ENCODE measurements at places on chromosomes 16 and 17. TPM values are rescaled to one million over a fixed set of nuclear protein-coding genes. Genes with fewer than 3 reads are reported as not detected.

ANKRD40CL gene
- total RNA-seq: not detected

OR1A1 gene
- total RNA-seq: not detected

EPX gene
- total RNA-seq: not detected

ASGR2 gene
- 0.30 TPM for total RNA-seq

OTOA gene
- not detected for total RNA-seq

FKBP10 gene
- 10.2 TPM for total RNA-seq

KRTAP4-6 gene
- not detected for total RNA-seq

ITGB3 gene
- 3.2 TPM for total RNA-seq

CACNG3 gene
- not detected for total RNA-seq

ZSCAN10 gene
- not detected for total RNA-seq

- no peak for DNase-seq
Measured at GRCh38 chr16:49281480-49281842, at the start of gene CBLN1. Gene CBLN1, minus strand, starts transcription at chr16:49281838. Its CDS starts 373 bp downstream, at chr16:49281465.

DNA sequence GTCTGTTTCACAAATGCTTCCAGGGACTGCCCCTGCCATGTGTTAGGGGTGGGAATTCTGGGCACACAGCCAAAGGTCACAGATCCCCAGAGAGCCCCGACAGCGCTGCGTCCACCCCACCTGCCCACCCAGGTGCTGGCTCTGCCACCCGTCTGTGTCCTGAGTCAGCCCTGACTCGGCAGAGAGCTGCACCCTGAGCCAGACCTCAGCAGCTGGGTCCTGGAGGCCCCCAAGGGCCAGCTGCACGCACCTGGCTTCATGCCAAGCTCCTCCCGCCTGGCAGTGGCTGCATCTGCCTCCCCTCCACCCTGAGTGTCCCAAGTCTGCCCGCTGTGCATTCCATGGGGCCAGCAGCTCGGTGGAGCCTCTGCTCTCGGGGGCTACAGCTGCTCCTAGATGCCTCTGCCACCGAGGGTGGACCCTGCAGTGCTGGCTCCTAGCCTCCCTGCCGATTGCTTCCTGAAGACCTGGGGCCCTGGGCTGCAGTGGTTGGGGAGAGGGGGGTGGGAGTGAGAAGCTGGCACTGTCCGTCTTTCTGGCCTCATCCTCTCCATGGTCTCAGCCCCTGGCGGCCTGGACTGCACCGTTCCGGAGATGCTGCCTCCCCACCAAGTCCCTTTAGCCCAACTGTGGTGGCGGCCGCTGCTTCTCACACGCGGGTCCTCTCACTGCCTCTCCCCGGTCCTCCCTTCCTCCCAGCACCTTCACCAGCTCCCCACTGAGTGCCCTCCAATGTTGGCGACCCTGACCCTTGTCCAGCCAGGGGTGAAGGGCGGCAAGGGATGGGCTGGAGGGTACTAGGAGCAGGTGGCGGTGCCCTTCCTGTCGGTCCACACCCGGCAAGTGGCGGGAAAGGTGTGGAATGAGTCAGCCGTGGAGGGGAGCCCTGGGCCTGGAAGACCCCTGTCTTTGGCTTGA, 3.0 kb downstream of the SECTM1 start:
- DNase-seq: peak; percentile 52

DNA sequence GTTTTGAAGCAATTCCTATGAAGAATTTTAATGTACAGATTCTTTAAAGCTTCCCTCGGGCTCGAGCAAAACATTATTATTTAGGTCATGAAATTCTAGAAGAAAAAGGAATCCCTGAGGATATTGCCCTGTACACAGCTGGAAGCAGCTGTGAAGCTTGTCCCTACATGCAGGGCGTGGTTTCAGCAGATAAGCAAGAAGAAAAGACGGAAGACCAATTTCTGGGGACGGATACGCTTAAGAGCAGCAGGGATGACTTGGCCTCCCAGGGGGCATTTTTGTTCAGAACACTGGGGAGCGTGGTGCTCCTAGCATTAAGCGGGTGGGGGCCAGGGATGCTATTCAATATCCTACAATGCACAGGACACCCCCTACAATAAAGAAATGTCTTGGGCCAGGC, 34.3 kb downstream of the LITAF start:
- peak; percentile 41 for DNase-seq

DNA sequence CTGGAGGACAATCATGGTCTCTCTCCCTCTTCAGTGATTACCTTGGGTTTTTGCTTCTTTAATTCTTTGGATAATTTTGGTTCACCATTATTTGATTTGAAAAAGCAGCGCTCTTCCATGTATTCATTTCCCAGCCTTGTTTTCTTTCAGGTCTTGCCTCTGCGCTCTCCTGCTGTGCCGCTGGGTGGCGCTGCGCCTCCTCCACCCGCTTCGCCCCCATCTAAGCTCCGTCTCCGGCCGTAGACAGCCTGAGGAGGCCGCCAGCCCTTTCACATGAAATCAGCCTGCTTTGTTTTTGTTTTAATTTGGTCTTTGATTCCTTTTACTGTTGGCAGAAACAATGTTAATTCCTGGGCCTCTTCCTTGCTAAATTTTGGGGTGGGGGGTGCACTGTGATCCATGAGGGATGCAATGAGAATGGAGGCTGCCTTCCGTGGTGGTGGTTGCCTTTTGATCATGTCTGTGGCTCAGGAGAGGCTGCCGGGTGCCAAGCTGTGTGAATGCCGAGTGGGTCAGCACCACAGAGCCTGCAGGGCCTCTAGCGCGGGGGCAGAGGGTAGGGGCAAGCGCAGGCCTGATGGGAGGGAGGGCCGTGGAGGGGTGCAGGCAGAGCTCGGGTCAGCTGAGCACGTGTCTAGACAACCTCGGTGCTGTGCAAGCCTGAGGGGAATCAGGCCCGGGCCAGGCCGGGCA, 64.1 kb downstream of the PLD6 start:
- peak; percentile 63 for DNase-seq

DNA sequence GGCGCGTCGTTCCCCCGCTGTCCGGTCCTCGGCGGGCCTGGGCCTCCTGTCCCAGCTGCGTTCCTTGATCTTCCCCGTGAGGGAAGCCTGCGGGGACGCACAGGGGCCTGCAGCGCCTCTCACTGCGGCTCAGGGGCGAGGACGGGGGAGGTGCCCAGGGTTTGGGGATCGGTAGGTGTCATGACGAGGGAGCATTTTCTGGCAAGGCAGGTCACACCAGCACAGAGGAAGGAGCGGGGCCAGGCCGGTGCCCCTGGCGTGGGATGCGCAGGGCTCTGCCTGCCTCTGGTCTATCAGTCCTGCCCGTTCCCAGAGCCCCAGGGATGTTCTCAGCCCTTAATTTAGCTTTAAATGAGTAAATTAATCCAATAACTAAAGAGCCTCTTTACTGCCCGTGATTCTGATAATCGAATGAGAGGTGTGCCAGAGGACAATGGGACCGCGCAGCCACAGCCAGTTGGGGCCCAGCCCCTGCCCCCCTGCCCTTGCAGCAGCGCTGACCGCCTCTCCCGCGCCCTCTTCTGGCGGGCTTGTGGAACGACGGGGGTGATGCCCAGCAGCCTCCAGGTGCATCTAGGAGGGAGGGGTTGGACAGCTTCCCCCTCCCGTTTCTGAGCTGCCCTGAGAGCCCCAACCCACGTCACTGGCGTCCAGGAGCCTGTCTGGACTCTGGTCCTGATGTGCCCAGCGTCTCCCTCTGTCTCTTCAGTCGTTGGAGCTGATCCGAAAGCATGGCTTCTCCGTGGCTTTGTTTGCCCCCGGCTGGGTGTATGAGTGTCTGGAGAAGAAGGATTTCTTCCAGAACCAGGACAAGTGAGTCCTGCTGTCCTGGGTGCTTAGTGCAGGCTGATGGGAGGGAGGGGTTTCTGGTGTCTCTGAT, 7.9 kb downstream of the ENGASE start:
- DNase-seq: peak; percentile 67

GRCh38 chr17:59333836-59334235, 2.4 kb downstream of the YPEL2 start:
- DNase-seq: no peak

GRCh38 chr17:64638552-64639203, 23.4 kb downstream of the SMURF2 start:
- no peak for DNase-seq

DNA sequence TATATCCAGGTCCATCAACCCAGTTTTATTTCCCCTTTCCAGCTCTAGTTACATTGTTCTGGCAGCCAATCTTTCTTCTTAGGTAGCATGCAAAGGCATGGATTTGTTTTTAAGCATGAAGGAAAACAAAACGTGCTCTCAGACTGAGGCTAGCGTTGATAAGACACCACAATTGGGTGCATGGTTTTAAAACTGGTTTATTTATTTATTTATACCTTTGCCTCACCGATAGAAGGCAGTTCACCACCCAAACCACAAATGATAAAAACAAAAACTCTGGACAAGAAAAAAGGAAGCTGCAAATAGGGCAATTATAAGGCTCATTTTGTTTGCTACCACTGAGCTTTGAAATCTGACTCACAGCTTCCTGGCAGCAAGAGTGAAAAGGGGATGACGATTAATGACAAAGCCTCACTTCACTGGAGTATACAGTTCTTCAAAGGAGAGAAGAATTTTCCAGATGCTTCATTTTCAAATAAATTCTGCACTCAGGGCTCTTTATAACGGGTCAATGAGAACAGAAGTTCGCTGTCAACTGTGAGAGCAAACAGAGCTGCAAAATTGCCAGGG, 278.4 kb upstream of the IRX5 start:
- DNase-seq: no peak

DNA sequence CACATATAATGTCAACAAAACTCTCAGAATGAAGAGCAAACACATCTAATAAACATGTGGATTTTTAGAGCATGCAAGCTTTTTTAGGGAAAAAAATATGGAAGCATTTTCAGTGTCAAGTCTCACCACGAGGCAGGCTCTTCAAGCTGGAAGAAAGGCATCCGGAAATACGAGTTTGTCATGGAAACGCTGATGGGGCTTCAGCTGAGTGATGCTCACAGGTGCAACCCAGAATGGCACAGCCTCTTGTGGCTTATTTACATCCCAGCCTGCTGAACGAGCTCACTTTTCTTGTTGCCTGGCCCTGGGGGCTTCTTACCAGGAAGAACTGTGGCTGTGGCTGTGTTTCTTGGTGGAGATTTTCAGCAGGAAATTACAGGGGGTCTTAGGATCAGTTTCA, 24.1 kb upstream of the DYNLL2 start:
- DNase-seq: no peak

GRCh38 chr16:73122604-73123391, 74.9 kb upstream of the ZFHX3 start:
- DNase-seq: peak; percentile 55

DNA sequence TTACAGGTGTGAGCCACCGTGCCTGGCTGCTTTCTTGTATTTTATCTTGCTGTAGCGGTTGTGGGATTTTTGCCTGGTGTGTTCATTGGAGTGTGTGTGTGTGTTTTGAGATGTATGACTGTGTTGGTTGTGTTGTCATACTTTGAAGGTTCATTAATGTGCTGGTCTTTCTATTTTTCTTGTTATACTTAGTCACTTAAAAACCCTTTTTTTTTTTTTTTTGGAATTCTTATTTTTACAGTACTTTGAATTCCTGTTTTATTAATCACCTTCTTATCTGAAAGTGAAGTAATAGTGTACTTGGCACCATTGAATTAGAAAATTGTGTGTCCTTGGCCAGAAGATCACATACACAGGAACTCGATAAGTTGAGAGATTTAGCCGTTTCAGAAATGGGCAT, 30.2 kb downstream of the TENT4B start:
- DNase-seq: no peak

GRCh38 chr17:151886-152859, 14.8 kb downstream of the SCGB1C2 start:
- peak; percentile 13 for DNase-seq

- no peak for DNase-seq
Measured at GRCh38 chr17:35289222-35289621, 46.4 kb downstream of the SLFN5 start.

GRCh38 chr17:55527540-55528118, 16.4 kb upstream of the SMIM36 start:
- DNase-seq: no peak

- no peak for DNase-seq
Measured at GRCh38 chr17:63722403-63722802, 19.2 kb downstream of the STRADA start.

- peak; percentile 82 for DNase-seq
Measured at GRCh38 chr17:15384142-15384787, 42.9 kb upstream of the TEKT3 start.

GRCh38 chr17:76989519-76989918, 121.3 kb downstream of the MGAT5B start:
- DNase-seq: no peak

DNA sequence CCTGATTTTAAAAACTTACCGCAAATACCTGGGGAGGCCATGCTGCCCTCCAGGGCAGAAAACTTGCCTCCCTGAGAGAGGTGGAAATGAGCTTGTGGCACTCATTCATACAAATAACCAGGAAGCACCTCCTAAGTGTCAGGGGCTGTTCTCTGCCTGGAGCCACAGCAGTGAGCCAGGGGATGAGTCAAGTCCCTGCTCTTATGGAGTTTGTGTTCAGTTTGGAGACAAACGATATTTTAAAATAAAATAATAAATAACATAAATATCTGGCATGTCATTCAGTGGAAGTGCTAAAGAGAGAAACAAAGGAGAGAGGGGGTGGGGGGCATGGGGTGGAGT, 313.8 kb downstream of the C16orf95 start:
- DNase-seq: no peak

GRCh38 chr16:84959045-84959576, 52.2 kb downstream of the ZDHHC7 start:
- DNase-seq: no peak

DNA sequence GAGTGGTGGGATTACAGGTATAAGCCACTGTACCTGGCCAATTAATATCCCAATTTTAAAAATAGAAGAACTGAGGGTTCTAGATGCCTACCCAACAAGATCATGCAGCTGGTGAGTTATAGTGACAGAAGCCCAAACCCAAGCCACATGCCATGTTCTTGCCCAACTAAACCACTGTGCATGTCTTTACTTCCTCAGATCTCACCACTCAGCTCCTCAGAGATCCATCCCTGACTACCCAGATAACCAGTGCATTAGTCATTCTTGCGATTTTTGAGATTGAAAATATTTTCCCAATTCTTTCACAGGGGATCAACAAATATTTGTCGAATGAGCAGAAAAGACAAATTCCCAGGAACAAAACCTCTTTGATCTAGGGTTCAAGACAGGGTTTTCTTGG, 303.1 kb downstream of the CBLN1 start:
- no peak for DNase-seq

DNA sequence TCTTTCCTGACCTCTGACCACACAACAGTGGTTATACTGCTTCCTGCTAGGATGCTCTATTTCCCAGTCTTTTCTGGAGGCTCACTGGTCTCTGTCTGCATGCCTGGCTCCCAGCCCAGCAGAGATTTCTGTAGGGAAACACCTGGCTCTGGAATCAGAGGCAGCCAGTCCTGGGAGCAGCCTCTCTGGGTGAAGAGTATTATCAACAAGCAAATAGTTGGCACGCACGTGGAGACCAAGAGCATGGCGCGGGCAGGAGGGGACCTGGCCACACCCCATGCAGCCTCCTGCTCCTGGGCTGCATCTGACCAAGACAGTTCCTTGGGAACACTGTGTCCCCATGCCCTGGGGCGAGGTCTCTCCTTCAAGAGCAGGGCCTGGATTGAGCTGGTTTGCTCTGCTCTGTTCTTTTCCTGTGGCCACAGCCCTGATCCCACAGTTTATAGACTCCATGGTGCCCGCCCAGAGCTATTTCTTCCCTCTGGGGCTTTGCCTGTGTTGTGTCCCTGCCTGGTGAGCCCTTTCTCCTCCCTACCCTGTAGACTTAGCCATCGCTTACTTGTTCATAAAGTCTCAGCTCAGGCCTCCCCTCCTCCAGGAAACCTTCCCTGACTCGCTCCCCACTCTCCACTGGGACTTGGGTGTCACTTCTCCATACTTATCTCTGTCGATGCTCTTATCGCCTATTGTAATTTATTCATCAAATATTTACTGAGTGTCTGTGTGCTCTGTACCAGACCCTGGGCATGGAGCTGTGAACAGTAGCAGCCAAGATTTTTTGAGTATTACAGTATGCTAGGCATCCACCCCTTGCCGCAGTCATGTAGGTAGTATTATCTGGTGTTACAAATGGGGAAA, 60.6 kb downstream of the SCNN1B start:
- peak; percentile 35 for DNase-seq

Measured in left ventricle myocardium superior (tissue), 1 donor.